AG08396 (cell line): ENCODE measurements at places on chromosomes 3 and 15.
A peak's percentile ranks its signal among the peaks of the same experiment; 100 is the strongest.

DNA sequence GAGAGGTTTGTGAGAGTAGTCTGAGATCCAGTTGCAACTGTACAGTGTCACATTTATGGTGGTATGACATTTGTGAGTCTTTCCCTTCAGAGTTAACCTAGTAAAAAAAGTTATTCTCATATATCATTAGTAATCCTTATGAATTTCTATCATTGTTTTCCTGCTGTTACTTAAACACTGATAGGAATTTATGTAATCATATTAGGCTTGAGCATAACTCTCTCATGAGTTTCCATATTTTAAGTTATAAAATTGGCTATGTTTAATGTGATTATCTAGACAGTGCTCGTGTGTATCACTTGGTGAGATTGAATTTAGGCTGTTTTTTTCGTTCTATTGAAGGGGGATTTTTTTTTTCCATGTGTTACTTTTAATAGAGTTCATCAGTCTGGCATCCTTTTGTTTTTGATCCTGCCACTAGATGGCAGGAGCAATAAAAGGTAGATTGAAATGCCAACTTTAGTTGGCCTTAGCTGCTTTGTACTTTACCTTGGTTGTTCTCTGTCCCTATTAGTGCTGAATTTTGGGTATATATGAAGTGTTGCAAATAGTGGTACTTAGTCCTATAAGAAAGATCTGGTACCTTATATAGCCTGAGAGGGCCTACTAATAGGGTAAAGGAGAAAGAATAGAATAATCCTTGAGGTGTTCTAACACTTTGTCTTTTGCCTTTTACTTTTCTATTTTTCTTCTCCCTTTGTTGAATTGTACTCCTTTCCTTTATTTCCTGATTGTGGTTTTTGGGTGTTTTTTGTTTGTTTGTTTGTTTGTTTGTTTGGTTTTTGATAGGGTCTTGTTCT is 17.9 kb downstream of the STT3B start:
- peak; percentile 23 for DNase-seq

GRCh38 chr3:151769175-151769574 is 35.4 kb downstream of the AADACL2 start:
- no peak for DNase-seq

GRCh38 chr3:174767406-174767805 is 91.7 kb upstream of the NAALADL2 start:
- no peak for DNase-seq

DNA sequence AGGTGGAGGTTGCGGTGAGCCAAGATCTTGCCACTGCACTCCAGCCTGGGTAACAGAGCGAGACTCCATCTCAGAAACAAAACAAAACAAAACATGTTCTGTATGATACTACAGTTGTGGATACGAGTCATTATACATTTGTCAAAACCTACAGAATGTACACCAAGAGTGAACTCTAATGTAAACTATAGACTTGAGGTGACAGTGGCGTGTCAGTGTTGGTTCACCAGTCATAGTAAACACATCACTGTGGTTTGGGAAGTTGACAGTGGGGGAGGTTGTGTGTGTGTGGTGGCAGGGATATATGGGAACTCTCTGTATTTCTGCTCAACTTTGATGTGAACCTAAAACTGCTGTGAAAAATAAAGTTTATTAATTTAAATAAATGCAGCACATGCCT is 33.0 kb upstream of the GNB5 start:
- DNase-seq, result no peak

GRCh38 chr3:152156880-152157279 is 111.8 kb upstream of the MBNL1 start:
- no peak for DNase-seq

- DNase-seq, result no peak
Observed at GRCh38 chr15:89477411-89478242, 18.8 kb downstream of the RHCG start.

- no peak for DNase-seq
Observed at GRCh38 chr3:37765591-37766488, 95.8 kb upstream of the CTDSPL start.

- no peak for DNase-seq
Observed at GRCh38 chr3:194064380-194065332, 71.3 kb upstream of the HES1 start.

- DNase-seq, result no peak
Observed at GRCh38 chr15:62248277-62248984, 83.3 kb upstream of the C2CD4B start.
